ENCODE measurements at places on chromosomes 7 and 10.

DNA sequence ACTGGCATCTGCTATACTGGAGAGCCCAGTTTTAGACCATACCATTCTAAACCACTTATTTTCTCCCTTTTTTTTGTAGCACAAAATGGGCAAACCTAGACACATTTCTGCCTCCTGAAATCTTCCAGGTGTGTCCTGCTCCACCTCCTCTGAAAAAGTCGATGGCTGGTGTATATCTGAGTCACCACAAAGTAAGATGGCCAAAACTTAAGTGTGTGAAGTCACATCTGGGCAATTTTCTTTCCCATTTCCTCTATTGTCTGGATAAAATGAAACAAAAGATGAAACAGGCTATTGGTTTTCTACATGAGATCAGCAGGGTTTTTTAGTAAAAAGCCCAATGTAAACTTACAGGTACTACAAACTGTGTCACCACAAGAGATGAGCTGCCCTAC lies 65.5 kb downstream of the OSBPL3 start:
- no peak for DNase-seq

DNA sequence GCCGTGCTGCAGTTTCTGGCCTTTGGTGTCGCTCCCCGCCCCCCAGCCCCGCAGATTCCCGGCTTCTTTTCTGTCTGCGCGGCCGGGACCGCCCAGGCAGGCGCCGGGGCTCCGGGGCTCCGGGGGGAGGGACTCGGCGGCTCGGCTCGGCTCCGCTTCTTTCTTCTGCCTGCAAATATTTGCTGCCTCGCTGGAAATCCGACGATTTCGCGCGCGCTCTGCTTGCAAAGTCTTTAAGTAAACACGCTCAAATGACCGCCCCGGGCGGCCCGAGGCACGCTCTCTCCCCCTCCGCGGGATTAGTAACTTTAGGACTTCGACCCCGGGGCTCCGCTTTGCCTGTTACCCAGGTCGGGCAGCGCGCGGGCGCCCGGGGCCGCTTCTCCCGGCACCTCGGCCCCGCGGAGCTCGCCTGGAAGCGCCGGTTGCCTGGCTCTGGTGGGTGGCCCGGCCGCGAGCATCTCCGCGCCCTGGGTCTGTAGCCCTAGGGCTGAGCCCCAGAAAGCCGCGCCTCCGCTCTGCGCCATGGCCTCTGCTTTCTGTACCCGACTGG lies 3.9 kb upstream of the GATA3 start:
- no peak for DNase-seq

DNA sequence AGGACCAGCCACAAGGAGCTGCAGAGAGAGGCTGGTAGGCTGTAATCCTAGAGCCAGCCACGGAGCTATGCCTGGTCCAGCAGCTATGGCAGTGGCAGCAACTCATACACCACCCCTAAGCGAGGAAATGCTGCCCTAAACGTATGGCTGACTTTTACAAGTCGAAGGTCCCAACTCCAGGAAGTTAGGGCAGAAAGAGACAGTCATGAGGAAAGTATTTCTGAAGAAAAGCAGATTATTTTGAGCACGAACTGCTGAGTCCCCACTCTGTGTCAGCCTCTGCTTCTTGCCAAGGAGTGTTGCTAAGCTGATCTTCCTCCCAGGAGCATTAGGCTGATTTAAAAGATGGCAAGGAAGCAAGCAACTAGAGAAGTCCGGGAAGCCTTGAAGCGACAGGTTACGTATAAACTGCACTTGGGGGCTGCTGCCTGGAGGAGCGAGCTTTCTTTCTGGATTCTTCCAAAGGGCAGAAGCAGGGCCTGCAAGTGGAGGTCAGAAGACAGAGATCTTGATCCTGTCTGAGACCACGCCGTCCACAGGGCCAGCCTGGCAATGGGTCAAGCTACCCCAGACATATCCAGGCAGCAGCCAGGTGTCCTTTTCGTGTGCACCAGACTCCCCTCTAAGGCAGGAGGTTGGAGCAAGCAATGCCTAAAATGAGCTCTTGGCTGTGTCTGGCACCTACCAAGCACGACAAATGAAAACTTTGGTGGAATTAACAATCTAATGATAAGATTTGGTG lies 39.4 kb downstream of the PLXNA4 start:
- DNase-seq: no peak

DNA sequence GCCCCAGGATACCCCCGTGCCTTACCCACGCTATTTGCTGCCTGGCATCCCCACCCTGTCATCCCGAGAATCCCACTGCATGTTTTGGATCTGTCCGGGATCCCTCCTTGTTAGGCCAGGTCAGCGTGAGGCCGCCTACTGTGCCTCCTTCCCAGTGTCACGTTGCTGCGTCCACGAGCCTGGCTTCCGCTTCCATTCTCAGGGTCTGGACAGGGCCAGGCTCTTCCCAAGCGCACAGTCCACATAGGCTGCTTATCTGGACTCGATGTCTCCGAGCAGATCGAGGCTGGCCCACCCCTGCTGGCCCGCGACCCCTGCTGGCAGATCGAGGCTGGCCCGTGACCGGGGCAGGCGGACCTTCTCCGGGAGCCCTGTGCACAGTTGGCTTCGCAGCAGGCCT lies 27.1 kb downstream of the FOXK1 start:
- no peak for DNase-seq

DNA sequence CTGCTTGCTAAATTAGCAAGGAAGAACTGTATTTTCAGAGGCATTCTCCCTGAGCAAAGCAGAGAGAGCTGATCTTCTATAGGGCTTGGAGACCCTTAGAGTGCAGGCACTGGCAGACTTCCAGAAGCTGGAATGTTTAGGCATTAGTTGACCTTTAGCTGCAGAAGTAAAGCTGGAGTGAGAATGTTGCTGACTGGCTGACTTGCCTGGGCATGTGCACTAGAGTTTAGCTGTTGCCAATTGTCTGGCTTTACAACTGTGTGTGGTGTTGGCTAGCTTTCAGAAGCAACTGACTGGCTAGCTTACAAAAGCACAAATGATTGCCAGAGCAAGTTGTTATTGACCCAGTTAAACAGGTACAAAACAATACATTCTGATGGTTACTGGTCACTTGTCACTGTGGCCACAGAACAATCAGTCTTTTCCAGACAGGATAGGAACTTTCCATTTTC lies 25.1 kb downstream of the FAM13C start:
- DNase-seq: no peak

DNA sequence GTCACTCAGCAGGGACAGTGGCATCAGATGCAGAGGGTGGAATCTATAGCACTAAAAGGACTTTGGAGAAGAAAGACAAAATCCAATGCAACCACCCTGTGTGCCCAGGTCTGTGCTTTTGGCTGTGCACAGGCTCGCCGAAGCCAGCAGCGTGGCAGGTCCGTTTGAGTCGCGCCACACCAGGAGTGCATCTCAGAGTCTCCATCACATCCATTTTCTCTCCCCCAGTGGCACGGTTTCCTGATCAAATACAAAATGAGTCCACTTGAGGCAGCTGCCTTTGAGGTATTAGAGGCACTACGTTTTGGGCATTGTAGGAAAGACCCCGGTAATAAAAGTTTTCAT lies 23.4 kb upstream of the PROSER2 start:
- no peak for DNase-seq

- DNase-seq: no peak
Observed at GRCh38 chr7:36047091-36047658, 105.9 kb upstream of the EEPD1 start.

GRCh38 chr10:7135188-7135587 lies 275.6 kb downstream of the SFMBT2 start:
- no peak for DNase-seq

DNA sequence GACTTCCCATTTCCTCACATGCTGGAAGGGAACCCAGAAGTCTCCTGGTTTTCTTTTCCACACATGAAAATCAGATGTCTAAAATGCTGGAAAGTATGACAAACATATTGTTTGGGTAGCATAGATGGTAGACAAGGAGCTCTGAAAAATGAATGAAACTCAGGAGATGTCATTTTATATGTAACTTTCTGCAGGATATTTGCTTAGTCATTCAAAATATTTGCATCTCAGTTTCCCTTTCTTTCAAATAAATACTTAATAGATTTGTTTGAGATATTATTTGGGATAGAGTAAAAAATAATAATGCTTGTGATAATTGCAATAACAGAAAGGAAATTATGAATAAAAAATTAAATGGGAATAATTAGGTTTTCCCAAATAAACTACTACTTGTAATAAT lies 298.9 kb upstream of the ADARB2 start:
- no peak for DNase-seq

GRCh38 chr10:82980321-82980720 lies 1105.3 kb downstream of the NRG3 start:
- no peak for DNase-seq

GRCh38 chr10:91071786-91072185 lies 148.7 kb upstream of the PCGF5 start:
- DNase-seq: no peak

DNA sequence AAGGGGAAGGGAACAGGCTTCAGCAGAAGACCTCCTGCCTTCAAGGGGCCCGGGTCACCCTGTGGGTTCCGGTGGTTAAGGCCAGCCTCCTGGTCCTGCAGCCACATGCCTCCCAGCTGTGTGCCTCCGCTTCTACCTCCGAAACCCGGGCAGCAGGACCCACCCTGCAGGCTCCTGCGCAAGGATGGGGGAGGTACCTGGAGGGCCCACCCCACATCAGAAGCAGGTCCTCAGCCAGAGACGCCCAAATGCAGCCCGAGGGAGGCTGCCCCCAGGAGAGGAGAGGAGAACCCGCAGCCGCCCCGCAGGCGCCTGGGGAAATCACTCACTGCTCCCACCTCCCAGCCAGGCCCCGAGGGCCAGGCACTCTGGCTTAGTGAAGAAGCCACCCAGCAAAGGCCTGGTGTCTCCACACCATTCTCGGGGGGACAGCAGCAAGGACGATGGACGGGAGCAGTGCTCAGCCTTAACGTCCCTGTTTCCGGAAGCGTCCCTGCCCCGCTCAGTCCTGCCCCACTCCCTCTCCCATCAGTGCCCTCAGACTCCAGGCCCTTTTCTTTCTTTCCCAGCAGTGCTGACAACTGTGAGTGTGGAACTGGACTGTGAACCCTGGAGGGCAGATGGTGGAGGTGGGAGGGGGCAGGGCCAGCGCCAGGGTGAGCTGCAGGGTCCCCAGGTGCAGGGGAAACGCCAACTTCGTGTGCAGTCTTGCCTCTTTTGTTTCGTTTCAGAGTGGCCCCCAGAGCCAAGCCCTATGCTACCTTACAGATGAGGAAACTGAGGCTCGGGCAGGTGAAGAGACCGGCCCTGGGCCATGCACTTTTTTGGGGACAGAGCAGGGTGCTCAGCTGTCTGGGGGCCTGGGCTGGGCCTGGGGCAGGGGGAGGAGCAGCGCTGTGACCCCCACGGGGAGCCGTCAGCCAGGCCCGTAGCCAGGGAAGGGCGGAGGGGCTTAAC lies 138.0 kb downstream of the FAM53B start:
- DNase-seq: no peak

GRCh38 chr10:27542812-27543211 lies 38.7 kb downstream of the RAB18 start:
- no peak for DNase-seq

All from CD4-positive, alpha-beta T cell treated with Interleukin-12 subunit alpha and Interleukin-12 subunit beta, for 1 hour (primary cell).